ENCODE measurements at places on chromosomes 5 and 9. TPM values are rescaled to one million over a fixed set of nuclear protein-coding genes. Genes with fewer than 3 reads are reported as not detected.

FAM81B gene
- total RNA-seq: not detected

DNA sequence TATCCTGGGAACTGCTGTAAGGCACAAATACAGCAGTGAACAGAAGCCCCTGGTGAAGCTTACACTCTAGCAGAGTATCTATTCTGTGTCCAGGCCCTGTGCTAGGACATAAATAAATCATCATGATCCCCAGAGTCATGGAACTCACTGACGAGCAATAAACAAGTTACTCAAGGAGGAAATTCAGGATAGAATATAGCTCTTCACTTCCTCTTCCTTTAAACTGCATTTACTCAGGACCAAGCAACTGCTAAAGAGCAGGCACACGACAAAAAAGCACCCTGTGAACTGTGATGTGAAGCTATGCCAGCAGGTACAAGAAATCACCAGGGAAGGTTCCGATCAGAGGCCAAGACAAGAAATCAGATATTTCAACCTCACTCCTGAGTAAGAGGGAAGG, 47.8 kb upstream of the NR5A1 start:
- no peak for DNase-seq

SLC2A6 gene
- total RNA-seq: 3.6 TPM

GRCh38 chr9:89494199-89494598, 3.7 kb downstream of the SEMA4D start:
- peak; percentile 64 for DNase-seq

DNA sequence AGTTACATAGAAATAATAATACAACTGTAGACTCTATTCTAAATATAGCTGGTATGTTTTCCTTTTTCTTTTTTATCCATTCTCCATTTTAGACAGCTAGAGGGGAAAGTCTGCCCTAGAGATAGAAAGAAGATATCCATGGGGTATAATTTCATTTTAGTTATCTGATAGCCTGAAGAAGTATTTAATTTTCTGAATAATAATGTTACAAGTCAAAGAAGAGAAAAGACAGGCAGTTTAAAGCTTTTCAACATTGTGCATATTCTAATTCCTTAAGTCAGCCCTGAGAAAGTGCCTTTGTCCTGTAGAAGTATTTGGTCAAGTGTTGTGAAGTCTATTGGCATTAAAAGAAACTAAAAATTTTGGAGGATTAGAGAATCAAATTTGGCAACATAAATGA, 2.5 kb upstream of the VCAN start:
- no peak for DNase-seq

IL12B gene
- total RNA-seq: not detected

ZNF608 gene
- 18.8 TPM for total RNA-seq

NR6A1 gene
- 2.2 TPM for total RNA-seq

DNA sequence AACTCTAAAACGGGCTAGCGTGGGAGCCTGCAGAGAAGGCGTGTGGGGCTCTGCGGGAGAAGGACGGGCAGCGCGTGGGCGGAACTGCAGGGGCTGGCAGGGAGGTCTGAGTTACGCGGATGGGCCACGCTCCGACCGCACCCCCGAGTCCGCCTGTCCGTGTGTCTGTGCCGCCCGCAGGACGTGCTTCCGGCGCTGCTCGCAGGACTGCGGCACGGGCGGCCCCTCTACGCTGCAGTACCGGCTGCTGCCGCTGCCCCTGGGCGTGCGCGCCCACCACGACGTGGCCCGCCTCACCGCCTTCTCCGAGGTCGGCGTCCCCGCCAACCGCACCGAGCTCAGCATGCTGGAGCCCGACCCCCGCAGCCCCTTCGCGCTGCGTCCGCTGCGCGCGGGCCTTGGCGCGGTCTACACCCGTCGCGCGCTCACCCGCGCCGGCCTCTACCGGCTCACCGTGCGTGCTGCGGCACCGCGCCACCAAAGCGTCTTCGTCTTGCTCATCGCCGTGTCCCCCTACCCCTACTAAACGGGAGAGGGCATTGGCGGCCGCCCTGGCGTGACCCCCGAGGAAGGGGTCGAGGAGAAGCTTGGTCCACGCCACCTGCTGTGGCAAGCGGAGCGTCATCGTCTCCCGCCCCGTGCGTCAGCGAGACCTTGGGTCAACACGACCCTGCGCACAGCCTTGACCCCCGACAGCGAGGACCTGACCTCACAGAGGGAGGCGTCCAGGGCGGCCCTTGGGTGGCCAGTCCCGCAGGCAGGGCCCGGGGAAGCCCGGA, 11.4 kb upstream of the ASS1 start:
- DNase-seq: no peak

GRCh38 chr9:115263371-115264075, 145.6 kb upstream of the TNC start:
- DNase-seq: no peak

OR1Q1 gene
- total RNA-seq: not detected

STRBP gene
- total RNA-seq: 16.1 TPM

DNA sequence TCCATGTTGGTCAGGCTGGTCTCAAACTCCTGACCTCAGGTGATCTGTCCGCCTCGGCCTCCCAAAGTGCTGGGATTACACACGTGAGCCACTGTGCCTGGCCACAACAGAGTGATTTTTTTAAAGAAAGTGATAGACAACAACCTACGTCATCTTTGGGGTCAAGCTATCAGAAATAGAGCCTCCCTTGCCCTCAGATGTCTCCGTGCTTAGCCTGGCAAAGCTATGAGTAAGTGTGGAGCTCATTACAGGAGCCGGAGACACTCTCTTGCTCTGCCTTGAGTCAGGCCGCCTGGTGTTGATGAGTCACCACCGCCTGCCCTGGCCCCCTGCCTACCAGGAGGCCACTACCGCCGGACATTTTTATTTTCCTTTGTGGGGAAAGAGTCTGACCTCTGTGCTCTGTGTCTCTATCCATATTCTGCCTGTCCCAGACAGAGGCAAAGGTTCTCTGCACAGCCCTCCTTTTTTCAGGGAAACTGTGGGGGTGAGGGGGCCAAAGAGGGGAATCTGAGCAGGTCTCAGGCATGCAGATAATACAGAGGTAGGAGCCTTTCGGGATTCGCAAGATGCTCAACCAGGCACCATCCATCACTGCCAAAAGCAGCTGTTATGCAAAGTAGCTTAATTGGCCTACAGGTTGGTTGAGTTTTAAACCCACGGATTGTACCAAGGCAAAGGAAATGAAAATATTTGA, 123.7 kb upstream of the CPEB4 start:
- peak; percentile 88 for DNase-seq

BTNL3 gene
- total RNA-seq: not detected

DNA sequence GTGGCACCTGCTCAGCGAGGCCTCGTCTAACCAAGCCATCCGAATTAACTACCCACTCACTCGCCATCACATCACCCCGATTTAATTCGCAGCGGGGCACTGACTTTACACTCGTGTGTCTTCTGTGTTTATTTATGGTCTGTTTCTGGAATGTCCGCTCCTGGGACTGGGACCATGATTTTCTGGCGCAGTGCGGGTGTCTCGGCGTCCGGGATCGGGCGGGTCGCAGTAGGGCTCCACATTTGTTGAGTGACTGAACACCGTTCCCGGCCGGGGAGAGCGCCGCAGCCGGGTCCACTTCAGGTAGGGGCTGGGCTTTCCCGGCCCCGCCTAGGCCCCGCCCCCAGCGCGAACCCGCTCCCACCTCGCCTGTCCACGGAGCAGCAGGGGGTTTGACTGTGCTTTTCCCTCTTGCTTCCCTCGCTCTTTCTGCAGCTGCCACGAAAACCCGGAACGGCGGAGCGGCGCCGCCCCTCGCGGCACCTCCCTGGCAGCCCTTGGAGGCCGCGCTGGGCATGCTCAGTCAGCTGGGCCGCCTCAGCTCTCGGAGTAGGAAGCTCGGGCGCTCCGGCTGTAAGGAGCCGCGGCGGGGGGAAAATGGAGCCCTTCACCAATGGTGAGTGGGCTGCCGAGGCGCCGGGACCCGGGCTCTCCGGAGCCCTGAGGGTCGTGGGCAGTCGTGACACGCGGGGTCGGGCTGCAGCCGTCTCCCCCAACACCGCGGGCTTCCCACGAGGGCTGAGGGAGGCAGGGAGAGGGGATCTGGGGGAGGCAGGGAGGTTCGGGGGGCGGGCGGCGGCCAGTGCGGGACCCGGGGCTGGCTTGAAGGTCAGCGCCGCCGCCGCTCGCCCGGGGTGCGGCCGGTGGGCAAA, at the start of gene LNPEP:
LNPEP (plus strand) TSS at position 522 of the 872 bp plus-strand sequence; CDS start at position 598, 76 bp downstream.
- DNase-seq: peak; percentile 99

GRCh38 chr5:97338729-97339128, 155.7 kb upstream of the RIOK2 start:
- no peak for DNase-seq

- DNase-seq: no peak
These were observed 699.6 kb downstream of the TAF11L14 start for GRCh38 chr5:18333841-18334240.

DNA sequence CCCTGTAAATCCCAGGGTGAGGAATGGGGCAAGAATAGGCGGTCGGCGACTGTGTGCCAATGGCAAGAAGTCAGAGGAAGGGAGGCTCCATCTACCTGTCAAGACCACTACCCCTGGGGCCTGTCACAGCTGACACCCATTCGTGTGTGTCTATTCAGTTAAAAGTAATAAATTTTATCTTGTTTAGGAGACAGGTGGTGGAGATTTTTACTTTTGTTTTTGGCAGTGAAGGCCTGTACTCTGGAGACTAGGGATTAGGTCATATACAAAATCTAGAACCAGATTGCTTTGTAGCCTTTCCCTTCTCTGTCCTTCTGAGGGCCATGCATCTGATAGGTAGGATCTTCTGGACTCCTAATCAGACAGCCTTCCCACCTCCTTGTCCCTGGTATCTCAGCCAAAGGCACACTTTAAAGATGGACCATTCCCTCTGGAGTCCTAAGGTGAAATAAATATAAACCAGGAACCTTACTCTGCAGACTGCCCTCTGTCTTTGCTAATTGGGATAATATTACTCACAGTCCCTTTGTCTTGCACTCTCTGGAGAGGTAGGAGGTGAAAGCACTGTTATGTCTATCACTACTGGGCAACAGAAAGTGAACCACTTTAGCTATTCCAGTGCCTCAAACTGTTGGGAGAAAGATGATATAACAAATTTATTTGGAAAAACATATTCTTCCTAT, 213.2 kb upstream of the ACTBL2 start:
- no peak for DNase-seq
